ENCODE measurements at places on chromosomes 5 and 9.

DNA sequence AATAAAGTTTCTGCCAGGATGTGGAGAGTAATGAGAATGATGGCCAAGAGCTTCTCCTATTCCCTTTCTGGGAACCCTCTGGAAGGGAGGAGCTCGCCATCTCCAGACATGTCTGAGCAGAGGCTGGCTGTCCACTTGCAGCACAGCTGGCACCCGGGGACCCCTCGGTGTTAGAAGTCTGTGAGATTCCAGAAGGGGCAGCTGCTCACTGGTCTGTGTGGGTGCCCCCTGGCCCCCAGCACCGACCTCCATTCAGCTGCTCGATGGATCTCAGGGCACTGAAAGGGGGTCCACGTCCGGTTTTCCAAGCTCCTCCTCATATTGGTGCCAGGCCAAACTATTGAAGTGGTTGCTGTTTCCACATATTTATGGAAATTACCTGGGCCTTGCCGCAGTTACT lies 3.6 kb upstream of the FAM163B start:
- DNase-seq = no peak

DNA sequence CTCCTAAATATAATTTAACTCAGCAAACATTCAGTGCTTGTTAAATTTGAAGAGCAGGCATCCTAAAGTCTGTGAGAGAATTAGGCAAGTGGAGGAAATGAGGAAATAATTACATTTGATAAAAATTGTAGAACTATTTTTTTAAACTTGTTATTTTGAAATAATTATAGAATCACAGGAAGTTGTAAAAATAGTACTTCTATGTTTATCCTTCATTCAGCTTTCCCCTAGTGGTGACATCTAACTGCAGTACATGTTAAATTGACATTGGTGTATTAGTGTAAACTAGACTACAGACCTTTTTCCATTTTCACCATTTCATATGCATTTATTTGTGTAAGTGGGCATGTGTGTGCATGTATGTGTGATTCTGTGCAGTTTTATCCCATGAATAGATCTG lies 51.6 kb downstream of the F2RL2 start:
- no peak for DNase-seq

DNA sequence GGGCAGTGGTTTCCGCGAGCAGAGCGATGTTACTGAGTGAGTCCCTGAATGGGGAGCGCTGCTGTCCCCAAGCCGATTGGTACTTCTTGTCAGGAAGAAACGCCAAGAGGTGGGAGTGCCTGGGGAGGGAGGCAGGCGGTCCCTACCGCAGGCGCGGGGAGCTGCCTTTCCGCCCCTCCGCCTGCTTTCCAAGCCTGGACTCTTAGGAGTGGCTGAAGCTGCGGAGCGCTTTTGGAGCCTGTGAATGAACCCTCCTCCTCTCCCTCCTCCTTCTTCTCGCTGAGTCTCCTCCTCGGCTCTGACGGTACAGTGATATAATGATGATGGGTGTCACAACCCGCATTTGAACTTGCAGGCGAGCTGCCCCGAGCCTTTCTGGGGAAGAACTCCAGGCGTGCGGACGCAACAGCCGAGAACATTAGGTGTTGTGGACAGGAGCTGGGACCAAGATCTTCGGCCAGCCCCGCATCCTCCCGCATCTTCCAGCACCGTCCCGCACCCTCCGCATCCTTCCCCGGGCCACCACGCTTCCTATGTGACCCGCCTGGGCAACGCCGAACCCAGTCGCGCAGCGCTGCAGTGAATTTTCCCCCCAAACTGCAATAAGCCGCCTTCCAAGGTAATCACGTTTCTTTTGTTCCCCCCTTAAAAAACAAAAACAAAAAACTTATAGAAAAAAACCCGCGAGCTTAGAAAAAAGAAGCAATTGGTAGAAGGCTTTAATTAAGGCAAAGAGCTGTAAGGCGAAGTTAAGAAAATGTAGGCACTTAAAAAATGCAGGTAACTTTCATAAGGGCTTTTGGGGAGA lies at the start of gene VCAN:
TSS of gene VCAN (plus strand) at position 340 of the 808 bp plus-strand sequence. CDS start 11,775 bp downstream, outside the sequence.
- no peak for DNase-seq

DNA sequence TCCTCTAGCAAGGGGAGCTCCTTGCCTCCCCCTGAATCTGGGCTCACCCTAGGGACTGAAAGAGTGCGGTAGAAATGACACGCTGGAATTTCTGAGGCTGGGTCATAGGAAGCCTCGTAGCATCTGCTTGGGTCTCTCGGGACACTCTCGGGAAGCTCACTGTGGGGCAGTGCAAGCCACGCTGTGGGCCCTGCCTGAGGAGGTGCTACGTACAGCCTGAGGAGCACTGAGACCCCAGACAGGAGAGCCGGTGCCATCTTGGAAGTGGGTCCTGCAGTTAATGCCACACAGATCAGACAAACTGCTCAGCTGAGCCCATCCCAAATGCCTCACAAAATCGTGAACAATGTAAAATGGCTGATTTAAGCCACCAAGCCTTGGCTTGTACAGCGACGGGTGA lies 1.8 kb downstream of the MRPL36 start:
- DNase-seq = no peak

- no peak for DNase-seq
These were observed 25.1 kb downstream of the NAIF1 start for GRCh38 chr9:128042043-128042442.

DNA sequence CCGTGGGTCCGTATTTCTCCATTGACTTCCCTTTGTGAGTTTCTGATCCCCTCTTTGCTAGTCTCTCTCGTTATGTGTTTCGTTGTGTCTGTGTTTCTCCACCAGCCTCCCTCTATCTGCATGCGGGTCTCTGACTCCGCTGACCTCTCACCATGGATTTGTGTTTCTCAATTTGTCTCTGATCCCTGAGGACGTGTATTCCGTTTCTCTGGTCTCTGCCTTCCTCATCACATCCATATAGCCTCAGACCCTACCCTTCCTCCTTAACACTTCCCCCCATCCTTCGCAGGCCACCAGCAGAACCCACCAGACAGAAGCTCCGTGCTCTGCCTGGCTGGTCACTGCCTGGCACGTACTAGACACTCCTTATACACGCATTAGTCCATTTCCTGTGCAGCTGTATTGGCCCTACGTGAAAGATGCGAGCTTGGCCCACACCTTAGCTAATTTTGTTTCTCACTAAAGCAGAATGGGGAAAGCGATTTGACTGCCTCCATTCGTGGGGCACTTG lies 631 bp downstream of the B4GALT7 start:
- no peak for DNase-seq

- DNase-seq = peak; percentile 83
These were observed 60.1 kb upstream of the ZNF608 start for GRCh38 chr5:124806373-124807077.

DNA sequence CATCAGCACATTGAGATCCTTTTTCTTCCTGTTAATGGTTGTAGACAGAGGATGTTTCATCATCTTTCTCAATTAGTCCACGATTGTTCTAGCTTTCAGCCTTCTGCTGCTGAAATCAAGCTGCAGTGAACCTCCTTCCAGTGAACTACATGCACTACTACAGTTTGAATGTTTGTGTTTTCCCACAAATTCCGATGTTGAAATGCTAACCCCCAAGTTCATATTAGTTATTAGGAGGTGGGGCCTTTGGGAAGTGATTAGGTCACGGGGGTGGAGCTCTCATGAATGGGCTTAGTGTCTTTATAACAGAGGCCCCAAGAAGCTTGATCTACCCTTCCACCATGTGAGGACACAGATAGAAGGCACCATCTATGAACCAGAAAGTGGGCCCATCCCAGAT lies 32.9 kb downstream of the NSG2 start:
- DNase-seq = no peak

DNA sequence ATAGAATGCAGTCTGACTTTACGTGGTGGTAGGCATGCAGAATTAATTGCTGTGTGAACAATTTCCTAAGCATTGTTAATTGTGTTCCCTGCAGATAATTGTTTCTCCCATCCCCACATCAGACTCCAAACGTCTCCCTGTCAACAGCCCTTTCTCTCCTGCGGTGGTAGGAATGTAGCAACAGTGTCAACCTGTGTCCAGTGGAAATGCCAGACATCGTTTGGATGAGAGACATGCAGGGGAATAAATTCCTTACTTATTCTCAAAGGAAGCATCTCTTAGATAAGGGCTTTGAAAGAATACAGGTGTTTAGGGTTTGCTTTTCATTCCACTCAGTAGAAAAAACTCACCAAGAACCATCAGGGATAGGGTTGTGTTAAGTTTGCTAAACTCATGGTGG lies 245.3 kb upstream of the WWC1 start:
- DNase-seq = no peak

GRCh38 chr5:174427304-174427703 lies 297.1 kb upstream of the MSX2 start:
- DNase-seq = no peak

Measured in NCI-H1048 (cell line).